C1 segment of cervical spinal cord (tissue), 14 donors: ENCODE measurements at places on chromosomes 4 and X.

GRCh38 chr4:109947918-109948317 is 35.2 kb downstream of the EGF start:
- DNase-seq = no peak

- no peak for DNase-seq
These were observed 16.6 kb upstream of the XG start for GRCh38 chrX:2735270-2735669.

DNA sequence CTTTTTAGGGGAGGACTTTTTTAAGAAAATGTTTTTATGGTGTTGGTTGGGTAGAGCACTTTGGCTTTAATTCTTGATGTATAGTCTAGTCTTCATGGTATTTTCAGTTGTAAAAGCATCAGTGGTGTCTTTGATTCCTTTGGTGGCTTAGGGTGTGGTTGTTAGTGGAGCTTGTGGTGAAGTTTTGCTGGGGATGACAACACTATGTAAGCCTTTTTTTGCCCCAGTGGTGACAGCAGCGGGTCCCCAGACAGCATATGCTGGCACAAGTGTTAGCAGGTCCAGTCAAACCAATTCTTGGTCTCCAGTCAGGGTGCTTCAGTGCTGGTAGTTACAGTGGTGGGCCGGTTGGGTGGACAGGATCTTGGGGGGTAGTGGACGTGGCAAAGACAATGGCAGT is 52.0 kb downstream of the CHIC1 start:
- DNase-seq = no peak

DNA sequence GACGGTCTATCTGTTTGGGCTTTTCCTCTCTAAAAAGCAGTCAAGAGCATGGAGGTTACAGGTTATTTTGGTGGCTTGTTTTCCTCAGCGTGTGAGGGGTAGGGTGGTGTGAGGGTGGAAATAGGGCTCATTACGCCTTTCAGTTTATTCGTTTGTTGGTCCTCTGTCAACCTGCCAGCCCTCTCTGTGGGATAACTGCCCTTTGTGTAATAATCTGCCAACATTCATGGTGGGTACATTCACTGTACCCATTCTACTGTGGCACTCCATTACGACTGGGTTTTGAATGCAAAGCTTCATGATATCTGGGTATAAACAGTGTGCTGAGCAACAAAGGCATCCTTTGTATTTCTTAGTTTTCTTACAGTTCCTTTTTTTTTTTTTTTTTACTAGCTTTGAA is 136.4 kb downstream of the ADGRL3 start:
- peak; percentile 48 for DNase-seq

DNA sequence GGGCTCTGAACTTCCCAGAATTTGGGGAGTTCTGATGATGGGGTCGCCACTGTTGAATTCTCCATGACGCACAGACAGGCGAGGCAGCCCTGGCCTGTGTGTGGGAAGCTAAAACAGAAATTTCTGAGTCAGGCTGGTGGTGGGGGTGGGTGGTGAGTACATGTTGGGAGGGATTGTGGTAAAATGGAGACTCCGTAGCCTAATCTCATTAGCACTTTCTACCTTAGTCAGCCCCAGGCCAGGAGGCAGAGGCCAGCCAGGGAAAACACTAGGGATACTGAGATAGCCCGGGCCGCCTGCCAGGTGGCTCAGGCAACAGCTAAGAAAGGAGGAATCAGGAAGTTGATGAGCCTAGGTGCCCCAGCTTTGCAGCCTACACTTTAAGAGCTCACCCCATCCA is 39.3 kb upstream of the NHSL2 start:
- no peak for DNase-seq

DNA sequence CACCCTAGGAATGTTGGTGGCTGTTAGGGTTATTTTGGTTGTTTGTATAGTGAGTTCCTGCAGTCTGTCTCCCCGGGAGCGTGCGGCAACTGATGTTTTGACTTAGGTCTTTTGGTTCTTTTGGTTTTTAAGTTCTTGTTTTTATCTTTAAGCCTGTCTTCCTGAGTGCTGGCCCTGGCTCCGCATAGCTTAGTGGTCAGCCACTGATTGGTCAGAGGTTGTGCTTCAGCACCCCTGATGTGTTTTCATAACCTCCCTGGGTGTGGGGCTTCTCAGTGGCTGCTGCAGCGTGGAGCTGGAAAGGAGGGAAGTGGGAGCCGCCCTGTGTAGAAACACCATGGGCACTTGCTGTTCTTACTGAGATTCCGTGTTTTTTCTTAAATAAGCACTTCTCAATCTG is 5.1 kb downstream of the PIGG start:
- no peak for DNase-seq

DNA sequence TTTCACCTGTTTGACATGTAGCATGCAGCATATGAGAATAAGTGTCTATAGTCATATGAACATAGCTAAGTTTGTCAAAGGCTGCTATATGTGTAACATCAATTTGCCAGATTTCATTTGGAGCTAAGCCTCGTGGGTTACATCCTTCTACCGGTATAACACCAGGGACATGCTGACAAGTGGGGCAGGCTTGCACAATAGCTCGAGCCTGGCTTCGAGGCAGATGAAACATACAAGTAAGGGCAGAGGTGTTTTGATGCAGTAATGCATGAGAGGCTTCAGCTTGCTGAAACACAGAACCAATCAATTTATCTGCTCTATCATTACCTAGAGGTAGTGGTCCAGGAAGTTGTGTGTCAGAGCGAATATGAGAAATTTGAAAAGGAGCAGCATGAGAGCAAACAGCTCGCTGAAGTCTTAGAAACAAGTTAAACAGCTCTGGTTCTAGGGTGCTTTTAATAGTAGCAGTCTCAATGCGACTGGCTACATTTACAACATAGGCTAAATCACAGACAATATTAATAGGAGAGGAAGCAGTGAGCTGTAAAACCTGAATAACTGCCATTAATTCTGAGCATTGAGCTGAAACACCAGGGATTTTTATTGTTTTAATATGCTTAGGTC is 14.9 kb upstream of the UGDH start:
- DNase-seq = no peak

DNA sequence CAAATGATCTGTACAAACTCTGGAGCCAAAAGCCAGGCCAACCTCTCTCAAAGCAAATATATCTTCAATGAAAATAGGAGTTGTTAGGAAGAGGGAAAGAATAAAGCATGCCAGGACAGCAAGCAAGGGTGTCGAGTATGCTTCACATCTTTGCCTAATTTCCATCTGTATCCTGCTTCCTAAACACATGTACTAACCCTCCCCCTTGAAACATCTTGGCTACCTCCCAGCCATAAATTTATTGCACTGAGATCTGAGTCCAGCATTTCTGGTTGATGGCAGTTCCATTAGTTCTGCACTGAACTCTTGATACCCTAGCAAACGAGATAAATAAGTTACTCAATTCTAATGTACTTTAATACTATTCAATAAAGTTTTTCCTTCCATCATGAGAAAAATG is 430.5 kb upstream of the TRAM1L1 start:
- DNase-seq = no peak

- no peak for DNase-seq
These were observed 132.9 kb downstream of the AFF2 start for GRCh38 chrX:148633218-148633908.

DNA sequence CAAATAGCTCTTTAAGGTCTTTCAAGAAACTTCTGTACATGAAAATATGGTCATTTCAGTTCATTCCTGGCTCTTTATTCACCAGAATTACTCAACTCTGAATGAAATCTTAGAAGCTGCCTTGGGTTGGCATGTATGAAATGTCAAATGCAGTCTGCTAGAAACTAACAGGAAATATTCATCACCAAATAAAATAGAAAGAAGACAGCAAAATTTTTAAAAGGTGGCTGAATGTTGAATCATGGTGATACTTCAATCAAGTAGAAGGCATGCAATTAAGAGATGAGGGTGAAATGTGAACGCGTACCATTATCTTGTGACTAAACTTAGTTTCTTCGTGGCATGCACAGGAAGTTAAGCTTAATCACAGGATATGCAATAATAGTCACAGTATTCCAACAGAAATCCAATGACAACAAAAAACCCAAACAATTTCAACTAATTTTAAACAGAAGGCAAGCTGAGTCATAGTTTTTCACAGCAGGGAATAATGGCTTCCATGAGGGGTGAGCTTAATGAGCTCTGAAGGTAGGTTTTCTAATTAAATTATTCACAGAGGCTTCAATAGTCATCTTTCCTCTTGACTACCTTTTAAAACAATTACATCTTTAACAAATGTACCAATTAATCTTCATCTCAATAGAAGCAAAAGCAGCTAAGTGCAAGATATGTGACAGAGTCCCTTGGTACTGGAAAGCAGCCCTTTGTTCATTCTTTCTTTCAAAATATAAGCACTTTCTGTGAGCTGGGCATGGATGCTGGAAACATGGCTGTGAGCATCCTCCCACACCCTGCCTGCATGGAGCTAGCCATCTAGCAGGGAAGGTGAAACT is 44.5 kb downstream of the SCFD2 start:
- DNase-seq = no peak

DNA sequence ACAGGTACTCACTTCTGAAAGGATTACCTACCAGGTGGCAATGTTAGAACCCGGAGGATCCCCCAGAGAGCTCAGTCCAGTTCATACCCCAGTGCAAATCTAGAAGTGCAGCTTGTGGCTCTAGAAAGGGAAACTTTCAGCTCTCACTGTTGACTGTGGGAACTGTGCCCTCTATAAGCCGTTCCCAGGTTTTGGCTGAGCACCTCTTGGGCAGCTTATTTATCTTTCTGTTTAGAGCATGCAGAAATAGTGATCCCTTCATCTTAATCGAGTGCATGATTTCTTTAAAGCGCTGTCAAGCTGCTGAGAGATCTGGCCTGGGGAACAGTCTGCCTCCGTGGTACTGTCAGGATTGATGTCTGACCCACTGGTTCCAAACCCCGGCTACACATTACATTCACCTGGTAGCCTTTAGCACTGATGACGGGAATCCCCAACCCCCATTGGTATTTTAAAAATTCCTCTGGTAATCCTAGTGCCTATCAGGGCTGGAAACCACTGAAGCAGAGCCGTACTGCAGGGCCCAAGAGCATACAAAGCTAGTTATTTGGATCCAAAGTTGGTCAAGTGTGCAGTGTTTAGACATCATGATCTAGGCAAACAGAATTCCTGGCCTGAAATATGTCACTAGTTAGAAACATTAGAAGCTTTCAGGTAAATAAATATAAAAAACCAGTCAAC is 103.2 kb downstream of the KLHL8 start:
- no peak for DNase-seq

DNA sequence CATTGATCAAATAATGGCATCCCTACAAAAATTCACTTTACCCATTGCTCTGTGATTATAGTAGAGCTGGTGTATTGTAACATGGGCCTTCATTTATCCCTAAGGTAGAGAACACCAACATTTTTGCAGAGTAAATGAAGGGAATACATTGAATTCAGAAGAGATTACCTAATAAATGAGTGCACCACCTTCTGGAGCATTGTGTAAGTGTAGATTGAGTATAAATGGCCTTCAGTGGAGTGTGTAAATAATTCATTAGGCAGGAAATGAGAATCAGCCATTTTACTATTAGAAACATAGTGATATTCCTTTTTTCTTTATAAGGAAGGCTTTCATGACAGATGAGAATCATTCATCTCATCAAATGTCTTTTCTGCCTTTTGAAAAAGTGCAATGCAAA is 155.8 kb downstream of the FAM47B start:
- no peak for DNase-seq

DNA sequence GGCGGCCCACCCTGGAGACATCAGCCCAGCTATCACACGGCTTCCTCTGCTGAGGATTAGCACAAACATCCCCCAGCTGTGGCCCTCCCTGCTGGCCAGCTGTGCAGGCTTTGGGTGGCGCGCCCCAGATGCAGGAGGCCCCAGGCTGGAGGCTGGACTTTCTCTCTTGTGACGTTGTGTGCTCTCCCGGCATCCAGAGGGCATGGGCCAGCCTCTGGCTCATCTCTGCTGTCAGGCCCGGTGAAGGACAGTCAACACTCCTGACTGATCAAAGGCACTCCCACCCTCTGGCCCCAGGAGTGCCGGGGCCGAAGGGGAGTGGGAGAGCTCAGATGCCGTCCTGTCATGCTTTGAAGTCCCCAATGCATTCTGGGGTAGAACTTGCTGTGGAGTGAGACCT is 29.9 kb upstream of the PJA1 start:
- no peak for DNase-seq
